Right atrium auricular region (tissue), 2 donors: ENCODE measurements at places on chromosomes 2 and 18. TPM values are rescaled to one million over a fixed set of nuclear protein-coding genes. Genes with fewer than 3 reads are reported as not detected.

DNA sequence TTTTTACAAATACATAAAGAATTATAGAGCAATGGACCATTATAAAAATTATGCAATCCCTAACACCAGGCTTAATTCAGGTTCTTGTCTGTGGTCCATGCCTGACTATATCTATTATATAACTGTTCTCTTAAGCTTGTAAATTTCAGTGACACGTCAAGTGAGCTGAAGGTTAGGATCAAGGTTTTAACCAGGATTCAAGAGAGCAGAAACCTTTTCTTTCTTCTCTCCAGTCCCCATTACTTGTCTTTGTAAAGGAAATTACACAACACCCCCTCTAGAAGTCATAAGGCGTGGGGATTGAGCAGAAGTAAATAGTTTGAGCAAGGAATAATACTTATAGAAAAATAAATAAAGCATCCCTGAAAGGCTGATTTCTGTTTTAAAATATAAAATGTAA is 122.0 kb downstream of the ZNF521 start:
- DNase-seq: no peak

GRCh38 chr2:26114151-26114550 is 58.7 kb upstream of the GAREM2 start:
- no peak for DNase-seq

- DNase-seq: peak; percentile 50
These were observed 30.0 kb downstream of the CROCC2 start for GRCh38 chr2:240936106-240936505.

GRCh38 chr18:44841752-44842587 is 161.3 kb downstream of the SETBP1 start:
- DNase-seq: no peak

- DNase-seq: no peak
These were observed 209.8 kb downstream of the MGAT5 start for GRCh38 chr2:134463699-134464022.

DNA sequence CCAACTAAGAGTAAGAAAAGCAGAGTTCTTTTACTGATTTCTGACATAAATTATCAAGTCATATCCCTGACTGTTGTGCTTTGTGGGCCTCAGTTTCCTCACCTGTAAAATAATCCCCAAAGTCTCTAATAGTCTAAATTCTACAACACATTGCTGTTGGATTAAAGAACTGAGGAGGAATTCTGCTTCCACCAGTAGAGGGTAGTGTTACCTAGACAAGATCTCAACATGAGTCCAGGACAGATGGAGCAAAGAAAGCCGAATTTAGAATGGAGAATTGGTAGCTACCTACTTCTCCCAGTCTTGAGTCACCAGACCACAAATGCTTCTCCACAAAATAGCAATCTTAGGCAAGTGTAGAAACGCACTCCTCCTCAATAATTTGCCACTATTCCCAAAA is 462.5 kb upstream of the FSHR start:
- DNase-seq: no peak

DNA sequence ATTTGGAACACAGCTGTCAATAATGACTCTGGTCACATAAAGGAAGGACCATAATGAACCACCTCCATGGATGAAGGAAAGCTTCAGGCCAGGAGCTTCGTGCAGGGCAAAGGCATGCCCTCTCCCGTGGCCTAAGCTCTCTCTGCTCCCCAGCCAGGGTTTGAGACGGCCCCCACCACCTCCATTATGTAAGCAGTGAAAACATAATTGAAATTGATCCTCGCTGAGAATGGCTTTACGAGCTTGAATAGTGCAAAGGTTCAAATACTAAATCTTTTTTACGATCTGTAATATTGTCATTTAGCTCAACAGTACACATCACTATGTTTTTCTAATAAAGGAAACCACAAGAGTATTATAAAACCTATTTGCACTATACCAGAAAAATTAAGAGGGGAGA is 5.2 kb upstream of the EDAR start:
- no peak for DNase-seq

GRCh38 chr2:176502619-176503018 is 233.4 kb downstream of the MTX2 start:
- no peak for DNase-seq

GRCh38 chr2:179177694-179178093 is 86.9 kb downstream of the SESTD1 start:
- DNase-seq: no peak

GRCh38 chr18:21265971-21266673 is 24.1 kb downstream of the GREB1L start:
- no peak for DNase-seq

DNA sequence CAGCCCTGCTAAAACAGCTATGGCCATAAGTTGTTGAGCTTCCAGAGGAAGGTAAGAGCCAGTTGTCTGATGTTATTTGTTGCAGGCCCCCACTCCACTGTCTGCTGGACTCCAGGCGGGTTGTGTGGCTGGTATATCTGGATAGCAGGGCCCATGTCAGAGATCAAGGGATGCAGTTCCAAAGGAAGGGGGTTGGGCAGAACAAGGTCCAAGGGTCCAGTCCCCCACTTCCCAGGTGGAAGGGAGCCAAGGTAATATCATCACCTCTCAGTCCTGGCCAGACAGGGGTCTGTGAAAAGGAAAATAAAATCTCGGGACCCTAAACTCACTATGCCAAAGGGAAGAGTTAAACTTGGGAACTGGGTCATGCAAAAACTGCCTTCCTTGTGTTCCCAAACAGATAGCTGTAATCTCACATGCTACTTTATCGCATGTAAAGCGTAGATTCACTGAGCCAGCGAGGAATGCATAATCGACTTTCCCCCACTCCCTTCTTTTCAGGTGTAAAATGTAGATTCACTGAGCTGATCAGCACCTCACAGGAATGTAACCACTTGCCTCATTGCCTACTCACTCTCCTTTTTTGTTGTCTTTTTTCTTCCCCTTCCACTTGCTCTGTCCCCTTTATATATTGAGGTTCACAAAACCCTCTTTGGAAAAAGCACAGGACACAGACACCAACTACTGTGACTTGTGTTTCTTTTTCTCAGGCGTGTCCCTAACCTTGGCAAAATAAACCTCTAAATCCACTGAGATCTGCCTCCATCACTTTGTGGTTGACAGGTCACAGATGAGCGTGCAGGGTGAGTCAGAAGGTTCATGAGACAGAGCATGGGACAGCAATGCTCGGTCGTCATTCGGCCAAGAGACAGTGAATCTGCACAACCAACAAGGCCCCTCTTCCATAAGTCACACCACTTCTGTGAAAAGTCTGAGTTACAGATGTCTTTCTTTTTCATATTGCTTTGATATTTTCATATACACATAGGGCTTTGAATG is 255.3 kb upstream of the SIX2 start:
- DNase-seq: no peak

- DNase-seq: no peak
These were observed 323.9 kb upstream of the TFPI start for GRCh38 chr2:187878112-187878511.

DNA sequence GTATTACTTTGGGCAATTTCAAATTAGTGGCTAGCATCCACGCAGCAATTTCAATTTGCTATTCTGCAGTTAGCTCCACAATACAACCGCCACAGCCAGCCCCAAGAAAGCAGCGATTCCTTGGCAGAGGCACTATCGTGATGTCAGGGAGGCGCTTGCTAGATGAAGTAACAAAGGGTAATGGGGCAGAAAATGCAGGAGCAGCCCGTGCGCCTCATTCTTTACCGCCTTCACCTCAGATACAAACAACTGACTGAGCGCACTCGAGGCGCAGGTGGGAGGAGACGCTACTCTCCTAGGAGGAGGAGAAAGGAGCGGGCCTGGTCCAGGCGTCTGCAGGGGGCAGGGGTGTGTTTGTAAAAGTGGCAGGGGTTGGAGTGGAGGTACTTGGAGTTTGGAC is 76.9 kb upstream of the ASB18 start:
- DNase-seq: peak; percentile 47

DNA sequence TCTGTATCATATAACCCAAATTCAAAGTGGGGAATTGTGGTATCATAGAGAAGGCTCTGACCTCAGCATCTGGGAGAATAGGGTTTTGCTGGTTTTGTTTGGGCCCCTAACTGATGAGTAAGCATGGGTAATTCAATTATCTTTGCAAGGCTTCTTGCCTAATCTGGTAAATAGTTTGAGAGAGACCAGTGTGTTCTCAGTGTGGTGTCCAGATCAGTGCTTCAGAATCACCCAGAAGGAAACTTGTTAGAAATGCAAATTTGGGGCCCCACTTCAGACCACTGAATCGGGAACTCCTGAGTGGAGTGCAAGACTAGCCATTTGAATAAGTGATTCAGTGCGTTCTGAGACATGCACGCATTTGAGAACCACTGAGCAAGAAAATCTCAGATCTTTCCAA is 282.7 kb downstream of the EPHA4 start:
- no peak for DNase-seq

GRCh38 chr2:48346124-48346536 is 183.8 kb upstream of the STON1 start:
- peak; percentile 63 for DNase-seq

- no peak for DNase-seq
These were observed 181.1 kb upstream of the NABP1 start for GRCh38 chr2:191496838-191497237.

GRCh38 chr2:128455721-128456050 is 137.0 kb upstream of the HS6ST1 start:
- peak; percentile 32 for DNase-seq

DNA sequence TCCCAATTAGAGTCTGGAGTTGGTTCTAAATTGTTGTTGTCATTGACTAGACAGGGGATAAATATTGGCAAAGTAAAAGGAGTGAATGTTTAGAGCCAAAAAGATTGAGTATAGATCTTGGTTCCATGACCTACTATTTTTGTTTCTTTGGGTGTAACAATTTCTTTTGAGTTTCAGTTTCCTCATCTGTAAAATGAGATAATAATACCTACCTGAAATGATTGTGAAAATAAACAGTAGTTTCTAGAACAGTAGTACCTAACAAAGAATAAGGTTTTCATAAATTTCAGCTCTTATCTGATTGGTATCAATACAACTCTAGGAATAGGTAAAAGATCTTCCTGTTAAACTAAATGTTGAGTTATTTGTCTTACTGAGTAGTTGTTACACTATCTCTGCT is 56.8 kb downstream of the PMS1 start:
- DNase-seq: no peak

GRCh38 chr2:230541934-230542380 is 126.0 kb downstream of the SP100 start:
- no peak for DNase-seq

GRCh38 chr2:178426388-178426787 is 24.6 kb downstream of the PRKRA start:
- no peak for DNase-seq

DNA sequence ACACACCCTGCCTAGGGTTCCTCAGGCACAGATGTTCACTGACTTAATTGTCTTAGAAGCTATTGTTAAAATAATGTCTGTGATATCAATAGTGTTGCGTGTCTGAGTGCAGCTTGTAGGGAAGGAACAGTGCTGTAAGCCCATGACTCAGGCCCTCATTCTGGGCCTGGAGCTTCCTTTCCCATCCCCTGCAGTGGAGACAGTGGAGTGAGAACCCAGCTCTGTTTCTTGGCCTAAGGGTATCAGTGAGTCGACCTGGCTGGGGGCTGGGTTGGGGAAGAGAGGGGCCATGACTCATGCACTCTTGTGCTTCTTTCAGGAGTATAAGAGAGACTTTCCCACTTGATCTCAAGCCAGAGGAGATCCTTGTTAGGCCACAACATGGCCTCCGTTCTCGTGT is 106.8 kb downstream of the HRH4 start:
- DNase-seq: no peak

DNA sequence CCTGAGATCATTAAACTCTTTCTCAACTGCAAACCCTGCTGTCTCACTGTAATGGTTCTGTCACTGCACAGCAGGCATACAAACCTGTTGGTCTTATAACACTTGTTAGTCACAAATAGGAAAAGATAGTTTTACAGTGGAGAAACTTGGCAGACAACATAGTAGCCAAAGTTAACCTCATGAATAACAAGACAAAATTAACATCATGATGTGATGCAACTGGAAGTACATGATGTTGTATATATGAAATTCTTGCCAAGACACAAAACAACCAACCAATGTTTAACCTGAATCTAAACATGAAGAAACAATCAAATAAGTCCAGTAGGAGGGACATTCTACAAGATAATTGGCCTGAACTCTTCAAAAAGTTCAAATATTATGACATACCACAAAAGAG is 189.3 kb downstream of the RNF152 start:
- no peak for DNase-seq

DNA sequence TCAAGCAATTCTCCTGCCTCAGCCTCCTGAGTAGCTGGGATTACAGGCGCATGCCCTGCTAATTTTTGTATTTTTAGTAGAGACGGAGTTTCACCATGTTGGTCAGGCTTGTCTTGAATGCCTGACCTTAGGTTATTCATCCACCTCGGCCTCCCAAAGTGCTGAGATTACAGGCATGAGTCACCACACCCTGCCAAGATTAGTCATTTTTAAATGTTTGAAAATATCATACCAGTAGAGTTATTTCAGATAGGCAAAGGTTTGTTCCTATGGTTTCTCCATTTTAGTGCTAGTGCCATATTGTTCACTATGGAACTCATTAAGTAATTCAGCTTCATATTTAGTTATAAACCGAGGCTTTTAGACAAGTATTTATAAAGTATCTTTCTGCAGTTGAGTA is 52.3 kb downstream of the HIBCH start:
- DNase-seq: no peak

DNA sequence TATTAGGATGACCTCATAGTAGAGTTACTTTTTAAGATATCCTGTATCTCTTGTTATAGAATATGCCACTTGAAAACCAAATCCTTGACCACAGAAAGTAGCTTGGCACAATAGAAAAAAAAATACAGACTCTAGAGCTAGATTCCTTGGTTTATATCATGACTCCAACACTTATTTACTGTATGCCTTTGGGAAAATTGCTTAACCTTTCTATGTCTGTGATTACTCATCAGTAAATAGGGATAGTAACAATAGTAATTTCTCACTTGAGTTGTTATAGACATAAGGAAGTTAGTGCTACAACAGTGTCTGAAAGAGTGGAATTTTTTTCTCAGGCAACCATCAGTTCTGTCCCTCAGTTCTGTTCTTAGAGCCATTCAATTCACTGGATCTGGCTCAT is 193.8 kb downstream of the GULP1 start:
- no peak for DNase-seq

GRCh38 chr2:219864154-219864553 is 236.7 kb downstream of the SLC4A3 start:
- DNase-seq: no peak

Gene SCYGR4
- not detected for total RNA-seq

Gene ST8SIA3
- total RNA-seq: not detected

Gene GCKR
- total RNA-seq: 1.9 TPM

Gene UCN
- total RNA-seq: 0.74 TPM

Gene TNFAIP6
- 5.2 TPM for total RNA-seq

Gene UGT1A10
- not detected for total RNA-seq

Gene GKN2
- total RNA-seq: not detected

Gene ABCG5
- not detected for total RNA-seq

Gene CLEC4F
- total RNA-seq: not detected

Gene KLHL30
- total RNA-seq: 29.0 TPM

Gene SALL3
- total RNA-seq: 1.5 TPM

Gene CERKL
- not detected for total RNA-seq

Gene C1QL2
- total RNA-seq: not detected

Gene CRYGC
- not detected for total RNA-seq
